ENCODE measurements at places on chromosomes 2 and 18.

DNA sequence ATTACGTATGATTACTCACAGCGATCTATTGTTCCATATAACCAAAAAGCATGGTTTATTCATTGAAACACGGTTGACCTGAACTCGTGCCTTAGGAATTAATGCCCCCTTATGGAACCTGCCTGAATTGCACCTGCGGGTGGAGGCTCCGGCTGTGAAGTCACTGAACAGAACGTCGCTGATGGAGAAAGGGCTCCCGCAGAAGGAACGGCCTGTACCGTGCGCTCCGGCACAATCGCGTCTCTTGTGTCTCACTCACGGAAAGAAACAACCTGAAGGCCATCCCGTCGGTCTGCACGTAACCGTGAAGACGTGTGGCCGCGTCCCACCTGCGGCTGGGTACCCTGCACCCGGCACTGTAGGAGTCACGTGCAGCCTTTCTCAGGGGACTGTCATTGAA, 133.1 kb downstream of the NFATC1 start:
- peak; percentile 43 for DNase-seq

DNA sequence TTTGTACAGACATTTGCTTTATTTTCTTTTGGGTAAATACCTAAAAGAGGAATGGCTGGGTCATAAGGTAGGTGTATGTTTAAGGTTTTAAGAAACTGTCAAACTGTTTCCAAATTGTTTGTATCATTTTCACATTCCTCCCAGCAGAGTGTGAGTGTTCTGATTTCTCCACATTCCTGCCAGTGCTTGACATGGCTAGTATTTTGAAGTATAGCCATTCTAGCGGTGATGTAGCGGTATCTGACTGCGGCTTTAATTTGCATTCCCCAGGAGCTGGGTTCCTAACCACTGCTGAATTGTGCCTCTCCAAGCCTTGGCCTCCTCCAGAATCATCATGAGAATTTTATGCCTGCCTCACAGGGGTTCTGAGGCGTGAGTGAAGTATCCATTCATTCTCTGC, 61.8 kb upstream of the ARL4C start:
- no peak for DNase-seq

DNA sequence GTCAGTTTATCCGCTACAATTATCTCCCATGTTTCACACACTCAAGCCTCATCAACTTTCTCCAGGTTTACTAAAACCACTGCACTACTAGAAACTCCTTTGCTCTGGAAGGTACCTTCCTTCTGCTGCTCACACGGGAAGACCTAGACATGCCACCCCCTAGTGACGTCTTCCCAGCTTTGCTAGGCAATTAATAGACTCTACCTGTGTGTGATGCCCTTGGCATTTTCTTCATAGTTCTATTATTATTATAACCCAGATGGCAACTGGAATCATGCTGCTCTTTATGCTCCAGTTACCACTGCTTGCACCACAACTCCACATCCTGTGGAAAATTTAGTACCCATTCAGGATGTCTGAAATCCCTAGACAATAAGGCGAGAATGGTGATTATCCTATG, 42.4 kb downstream of the CACNB4 start:
- no peak for DNase-seq

DNA sequence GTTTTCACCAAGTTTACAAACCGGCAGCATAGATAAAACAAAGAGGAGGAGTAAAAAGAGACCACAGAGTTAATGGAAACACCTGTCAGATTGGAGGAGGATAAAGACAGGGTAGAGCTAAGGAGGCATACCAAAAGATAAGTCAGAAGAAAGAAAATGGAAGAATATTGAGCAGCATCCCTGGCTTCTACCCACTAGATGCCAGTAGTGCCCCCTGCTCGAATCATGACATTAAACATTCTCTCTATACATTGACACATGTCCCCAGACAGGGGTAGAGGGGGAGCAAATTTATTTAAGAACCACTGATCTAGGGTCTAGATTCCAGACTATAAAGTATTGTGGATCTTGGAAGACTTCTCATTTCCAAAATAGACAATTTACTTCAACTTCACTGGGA, 159.8 kb upstream of the ETAA1 start:
- DNase-seq, result no peak

DNA sequence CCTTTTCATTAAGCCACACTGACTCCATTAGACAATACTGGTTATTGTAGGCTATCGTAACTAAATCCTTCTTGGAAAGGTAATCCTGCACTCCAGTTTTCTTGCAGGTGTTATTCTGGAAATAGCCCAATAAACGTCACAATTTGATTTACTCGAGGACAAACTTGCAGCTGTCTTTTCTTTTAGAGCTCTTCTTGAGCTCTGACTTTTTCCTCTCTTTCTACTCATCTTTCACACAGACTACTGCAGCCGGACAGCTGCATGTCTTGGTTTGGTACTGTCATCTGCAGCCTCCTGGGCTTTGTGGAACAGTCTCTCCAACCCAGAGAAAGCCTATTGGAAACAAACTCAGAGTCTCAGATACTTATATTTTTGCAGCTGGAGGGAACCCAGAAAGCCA, 23.0 kb upstream of the MSGN1 start:
- no peak for DNase-seq

DNA sequence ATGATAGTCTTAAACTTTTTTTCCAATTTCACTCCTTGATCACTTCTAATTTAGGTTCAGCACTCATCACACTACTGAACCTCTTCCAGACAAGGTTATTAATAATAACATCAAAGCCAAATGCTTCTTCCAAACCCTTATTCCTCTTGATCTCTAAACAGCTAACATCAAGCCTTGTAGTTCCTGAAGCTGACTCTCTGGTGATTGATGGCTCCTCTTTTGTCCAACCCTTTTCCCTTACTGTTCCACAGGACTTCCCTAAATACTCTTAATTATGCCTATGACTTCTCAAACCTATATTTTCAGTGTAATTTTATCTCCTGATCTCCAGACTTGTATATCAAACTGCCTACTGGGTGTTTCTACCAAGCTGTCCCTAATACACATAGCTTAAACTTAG, 83.9 kb downstream of the FAM228A start:
- DNase-seq, result no peak

GRCh38 chr18:49778826-49779465, 34.4 kb downstream of the ACAA2 start:
- DNase-seq, result no peak

DNA sequence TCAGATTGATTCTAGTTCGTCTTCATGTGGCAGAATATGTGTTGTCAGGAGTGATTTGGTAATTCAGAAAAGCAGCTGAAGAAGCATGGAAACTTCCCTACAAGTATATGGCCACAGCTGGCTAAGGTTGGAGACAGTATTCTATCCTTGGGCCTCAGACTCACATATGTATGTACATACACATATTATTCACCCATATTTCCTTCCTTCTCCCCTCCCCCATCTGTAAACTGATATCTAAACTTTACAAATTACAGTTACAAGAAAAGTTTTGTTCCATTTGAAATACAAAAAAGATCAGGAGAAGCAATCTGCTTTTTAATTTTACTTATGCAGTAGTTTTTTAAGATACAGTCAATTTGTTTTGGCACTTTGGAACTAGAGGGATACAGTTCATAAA, 3.1 kb downstream of the SP3 start:
- DNase-seq, result no peak

DNA sequence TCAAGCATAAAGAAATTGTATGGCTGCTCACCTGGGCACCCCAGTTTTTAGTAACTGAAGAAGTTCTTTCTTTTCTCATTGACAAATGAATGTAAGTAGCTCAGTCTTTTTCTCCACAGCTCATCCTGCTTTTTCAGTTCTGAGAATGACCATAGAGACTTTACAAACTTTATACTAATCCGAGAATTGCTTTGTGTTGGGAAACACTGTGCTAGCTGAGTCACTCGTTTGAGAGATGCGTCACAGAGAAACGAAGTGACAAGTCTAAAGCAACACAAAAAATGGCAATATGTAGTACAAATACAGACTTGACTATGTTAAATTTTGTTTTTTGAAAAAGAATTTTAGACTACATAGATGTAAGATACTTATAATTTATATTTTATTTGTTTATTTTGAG, 9.0 kb downstream of the LRRTM4 start:
- DNase-seq, result no peak

- DNase-seq, result no peak
Observed at GRCh38 chr2:168047091-168047690, 200.2 kb downstream of the STK39 start.

- no peak for DNase-seq
Observed at GRCh38 chr18:306608-307255, 38.9 kb upstream of the THOC1 start.

- no peak for DNase-seq
Observed at GRCh38 chr18:13268158-13269012, 49.8 kb downstream of the LDLRAD4 start.

DNA sequence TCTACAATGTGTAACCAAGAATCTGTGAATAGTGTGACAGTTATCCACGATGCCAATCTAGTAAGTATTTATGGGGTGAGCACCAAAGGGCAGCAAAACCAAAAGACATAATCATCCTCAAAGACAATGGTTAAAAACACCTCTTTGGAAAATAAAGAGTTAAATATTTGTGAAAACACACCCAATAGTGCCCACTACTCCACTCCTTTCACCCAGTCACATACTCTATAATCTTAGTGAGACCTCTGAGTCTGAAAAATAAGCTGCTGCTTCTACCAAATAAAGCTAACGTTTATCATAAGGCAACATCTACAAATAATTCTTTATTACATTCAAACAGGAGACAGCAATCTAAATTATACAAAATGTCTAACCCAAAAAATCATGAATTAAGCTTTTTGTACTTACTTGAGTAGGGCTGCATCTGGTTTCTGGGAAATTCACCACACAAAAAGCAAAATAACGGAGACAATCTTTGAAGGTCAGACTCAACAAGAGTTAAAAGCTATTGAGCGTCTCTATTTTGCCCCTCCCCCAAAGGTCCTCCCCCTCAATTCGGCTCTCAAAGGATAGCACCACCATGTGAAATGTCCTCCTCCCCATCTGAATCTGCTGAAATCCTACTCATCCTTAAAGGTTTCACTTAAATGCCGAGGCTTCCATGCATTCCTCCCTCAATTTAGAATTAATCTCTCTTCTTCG, 2.0 kb downstream of the RAPH1 start:
- peak; percentile 22 for DNase-seq

DNA sequence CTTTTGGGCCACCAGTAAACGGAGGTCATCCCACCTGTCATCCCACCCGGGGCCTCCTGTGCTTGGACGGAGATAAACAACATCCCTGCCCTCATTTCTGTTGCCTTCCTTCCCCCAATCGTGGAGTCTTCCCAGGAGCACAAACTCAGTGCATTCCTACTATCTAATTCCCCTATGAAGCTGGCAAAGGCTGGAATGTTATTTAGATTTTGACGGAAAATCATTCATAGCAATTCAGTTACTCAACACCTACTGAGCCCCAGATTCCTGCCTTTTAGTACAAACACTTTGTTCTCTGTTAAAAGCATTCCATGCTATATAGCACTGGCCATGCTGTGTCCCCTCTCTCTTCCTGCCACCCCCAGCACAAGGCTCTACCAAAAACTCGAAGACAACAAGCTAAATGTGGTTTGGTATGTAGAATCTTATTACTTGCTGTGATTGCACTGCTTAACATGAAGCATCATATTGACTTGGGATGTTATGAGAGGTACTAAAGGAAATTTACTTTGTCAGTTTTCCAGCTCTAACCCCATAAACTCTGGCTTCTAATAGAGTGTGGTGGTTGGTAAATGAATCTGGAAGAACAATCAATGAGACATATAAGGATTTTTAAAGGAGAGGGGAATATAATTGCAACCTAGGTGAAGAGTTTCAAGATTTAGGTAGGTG, 32.3 kb upstream of the IMPA2 start:
- no peak for DNase-seq

DNA sequence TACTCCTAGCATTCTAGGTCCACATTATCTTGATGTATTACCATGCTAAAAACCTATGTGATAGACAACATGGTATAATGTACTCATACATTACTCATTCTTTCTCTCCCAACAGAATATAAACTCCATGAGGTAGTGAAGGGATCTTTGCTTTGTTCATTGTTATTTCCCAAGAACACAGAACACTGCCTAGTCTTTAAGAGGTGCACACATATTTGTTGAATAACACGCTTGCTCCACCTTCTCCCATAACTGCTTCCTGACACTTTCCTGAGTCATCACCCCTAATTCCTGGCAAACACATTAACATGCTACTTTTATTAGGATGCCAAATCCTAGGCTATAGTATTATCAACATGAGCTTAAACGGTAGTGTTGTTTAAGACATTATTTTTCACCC, 41.3 kb downstream of the REV1 start:
- peak; percentile 46 for DNase-seq

- DNase-seq, result no peak
Observed at GRCh38 chr18:44849361-44849760, 168.7 kb downstream of the SETBP1 start.

GRCh38 chr18:41881285-41881684, 73.7 kb upstream of the PIK3C3 start:
- peak; percentile 11 for DNase-seq

GRCh38 chr2:37829202-37829601, 95.9 kb upstream of the RMDN2 start:
- peak; percentile 96 for DNase-seq

- DNase-seq, result peak; percentile 97
Observed at GRCh38 chr2:20071397-20072383, 20.3 kb upstream of the LAPTM4A start.

DNA sequence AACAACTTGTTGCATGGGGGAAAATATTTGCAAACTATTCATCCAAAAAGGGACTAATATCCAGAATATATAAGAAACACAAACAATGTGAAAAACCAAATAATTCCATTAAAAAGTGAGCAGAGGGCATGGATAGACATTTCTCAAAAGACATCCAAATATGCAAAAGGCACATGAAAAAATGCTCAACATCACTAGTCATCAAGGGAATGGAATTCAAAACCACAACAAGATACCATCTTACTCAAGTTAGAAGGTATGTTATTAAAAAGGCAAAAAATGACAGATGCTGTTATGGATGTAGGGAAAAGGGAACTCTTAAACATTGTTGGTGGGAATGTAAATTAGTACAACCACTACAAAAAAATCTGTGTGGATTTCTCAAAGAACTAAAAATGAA, 396.5 kb downstream of the CCDC85A start:
- DNase-seq, result peak; percentile 73

DNA sequence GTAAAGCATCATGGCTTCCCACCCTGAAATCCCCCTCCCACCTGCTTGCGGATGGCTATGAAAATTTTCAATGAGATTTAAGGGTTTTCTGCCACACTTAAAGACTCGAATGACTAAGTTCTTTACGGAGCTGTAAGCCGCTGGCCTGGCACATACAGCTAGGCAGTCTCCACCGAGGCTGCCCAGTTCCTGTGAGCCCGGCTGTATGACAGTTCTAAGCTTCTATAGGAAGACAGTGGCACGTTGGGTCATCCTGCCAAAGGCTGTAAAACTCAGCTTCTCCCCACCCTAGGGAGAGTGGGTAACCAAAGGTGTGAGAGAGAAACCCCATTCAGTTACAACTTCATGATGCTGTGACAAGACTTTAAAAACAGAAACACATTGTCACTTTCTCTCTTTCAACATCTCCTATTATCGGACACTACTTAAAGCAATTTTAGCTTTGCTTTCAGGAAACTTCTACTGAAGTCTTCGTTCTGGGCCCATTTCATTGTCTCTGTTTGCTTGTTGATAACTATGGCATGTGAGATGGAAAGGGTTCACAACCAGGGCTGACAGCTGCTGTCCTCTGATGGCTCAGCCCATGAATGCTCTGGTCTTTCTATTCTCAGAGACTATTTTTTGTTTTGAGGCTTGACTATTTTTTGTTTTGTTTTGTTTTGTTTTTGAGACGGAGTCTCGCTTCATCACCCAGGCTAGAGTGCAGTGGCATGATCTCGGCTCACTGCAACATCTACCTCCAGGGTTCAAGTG, 7.1 kb downstream of the CASP8 start:
- no peak for DNase-seq
